Astrocyte (in vitro differentiated cells and primary cell): ENCODE measurements at places on chromosomes 12 and 14. TPM values are rescaled to one million over a fixed set of nuclear protein-coding genes. Genes with fewer than 3 reads are reported as not detected.

GRCh38 chr12:59574406-59574805, 21.4 kb upstream of the SLC16A7 start:
- no peak for DNase-seq

DNA sequence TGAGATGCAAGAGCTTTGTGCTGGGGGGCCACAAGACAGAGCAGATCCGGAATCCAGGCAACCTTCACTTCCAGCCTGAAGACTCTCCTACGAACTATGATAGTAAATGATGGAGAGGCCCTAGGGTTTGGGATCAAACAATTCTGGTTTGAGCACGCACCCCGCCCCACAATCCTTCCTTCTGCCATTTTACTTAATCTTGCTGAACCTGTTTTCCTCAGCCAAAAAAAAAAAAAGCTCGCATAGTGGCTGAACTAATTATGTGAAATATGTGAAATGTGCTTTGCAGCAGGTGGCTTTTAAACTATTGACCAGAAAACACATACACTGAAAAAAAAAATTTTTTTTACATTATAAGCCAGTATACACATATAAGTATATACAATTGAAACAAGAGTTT, 667 bp upstream of the ITFG2 start:
- DNase-seq = no peak

DNA sequence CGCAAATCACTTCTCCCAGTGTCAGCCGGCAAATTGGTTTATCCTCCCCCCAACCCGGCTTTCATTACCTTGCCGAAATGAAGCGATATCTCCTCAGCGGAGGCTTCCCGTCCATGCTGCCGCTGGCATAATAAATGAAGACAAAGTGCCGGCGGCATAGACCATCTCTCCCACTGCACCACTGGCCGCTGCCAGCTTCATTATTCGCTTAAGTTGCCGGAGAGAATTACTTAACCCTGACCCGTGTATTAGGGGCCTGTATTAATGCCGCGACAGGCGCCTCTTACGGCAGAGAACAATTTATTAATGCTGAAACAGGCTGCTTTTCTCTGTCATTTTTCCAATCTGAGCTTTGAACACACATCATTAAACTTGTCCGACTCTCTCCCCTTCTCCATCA, 17.5 kb upstream of the GPATCH2L start:
- no peak for DNase-seq

DNA sequence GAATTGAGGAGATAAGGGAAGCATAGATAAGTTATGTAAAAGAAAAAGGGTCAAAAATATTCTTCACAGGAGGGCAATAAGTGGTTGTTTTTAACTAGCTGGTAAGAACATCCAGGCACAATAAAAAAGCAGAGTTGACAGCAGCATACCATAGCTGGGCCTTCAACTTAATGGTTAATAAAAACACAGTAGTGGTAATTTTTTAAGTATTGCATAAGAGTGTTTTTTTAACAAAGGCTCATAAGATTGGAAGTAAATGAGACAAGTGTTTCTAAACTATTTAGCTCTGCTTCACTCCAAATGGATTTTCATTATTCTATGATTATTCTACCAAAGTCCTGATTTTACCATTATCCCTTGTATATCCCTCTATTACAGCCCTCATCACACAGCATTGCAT, 140.1 kb upstream of the TSPAN8 start:
- no peak for DNase-seq

- no peak for DNase-seq
These were observed 3.1 kb downstream of the MUCL1 start for GRCh38 chr12:54857406-54857805.

GRCh38 chr12:67541625-67541991, 106.9 kb upstream of the DYRK2 start:
- no peak for DNase-seq

ZFHX2 gene
- 27.3 TPM in 2 replicates for total RNA-seq

BMAL2 gene
- total RNA-seq = 12.1 and 13.6 TPM in 2 replicates
